CD8-positive, alpha-beta memory T cell (primary cell): ENCODE measurements at places on chromosomes 1 and 21. TPM values are rescaled to one million over a fixed set of nuclear protein-coding genes. Genes with fewer than 3 reads are reported as not detected.
A peak's percentile ranks its signal among the peaks of the same experiment; 100 is the strongest.

DNA sequence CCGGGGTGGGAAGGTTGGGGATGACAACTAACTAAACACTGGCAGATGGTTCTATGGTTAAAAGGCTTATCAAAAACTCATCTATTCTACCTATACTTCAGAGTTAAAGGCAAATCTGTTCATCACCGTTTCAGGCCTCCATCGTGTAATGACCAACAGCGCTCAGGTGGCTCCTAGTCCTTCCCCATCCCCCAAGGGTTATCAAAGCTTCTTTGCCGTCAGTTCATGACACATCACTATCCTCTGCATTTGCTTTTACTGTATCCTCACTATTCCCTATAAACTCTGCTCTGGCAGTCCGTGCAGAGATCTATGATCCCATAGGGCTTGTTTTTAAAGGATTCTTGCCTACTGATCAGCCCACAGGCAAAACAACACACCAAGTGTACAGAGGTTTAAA lies 8.2 kb downstream of the HMGN1 start:
- H3K4me1 ChIP-seq = peaks cover 4% of the 10 kb centered on the region
- H3K27me3 ChIP-seq = no peaks in the 10 kb centered on the region
- H3K27ac ChIP-seq = no peak overlapping the region
- H3K36me3 ChIP-seq = peaks cover 9% of the 10 kb centered on the region
- DNase-seq = no peak
- no peak overlapping the region for H3K4me3 ChIP-seq

GRCh38 chr1:160811147-160811546 lies 15.2 kb downstream of the LY9 start:
- H3K4me1 ChIP-seq = peaks cover 28% of the 10 kb centered on the region
- peaks cover 54% of the 10 kb centered on the region for H3K36me3 ChIP-seq
- no peak overlapping the region for H3K4me3 ChIP-seq
- no peaks in the 10 kb centered on the region for H3K27me3 ChIP-seq
- H3K27ac ChIP-seq = no peak overlapping the region

- peaks cover 15% of the 10 kb centered on the region for H3K36me3 ChIP-seq
- peaks cover 22% of the 10 kb centered on the region for H3K4me1 ChIP-seq
- no peak for DNase-seq
- H3K27me3 ChIP-seq = no peaks in the 10 kb centered on the region
- peak overlapping the region; percentile 81 for H3K27ac ChIP-seq
- peak overlapping the region; percentile 92 for H3K4me3 ChIP-seq
Measured at GRCh38 chr1:42658877-42659337, 684 bp downstream of the PPIH start.

DNA sequence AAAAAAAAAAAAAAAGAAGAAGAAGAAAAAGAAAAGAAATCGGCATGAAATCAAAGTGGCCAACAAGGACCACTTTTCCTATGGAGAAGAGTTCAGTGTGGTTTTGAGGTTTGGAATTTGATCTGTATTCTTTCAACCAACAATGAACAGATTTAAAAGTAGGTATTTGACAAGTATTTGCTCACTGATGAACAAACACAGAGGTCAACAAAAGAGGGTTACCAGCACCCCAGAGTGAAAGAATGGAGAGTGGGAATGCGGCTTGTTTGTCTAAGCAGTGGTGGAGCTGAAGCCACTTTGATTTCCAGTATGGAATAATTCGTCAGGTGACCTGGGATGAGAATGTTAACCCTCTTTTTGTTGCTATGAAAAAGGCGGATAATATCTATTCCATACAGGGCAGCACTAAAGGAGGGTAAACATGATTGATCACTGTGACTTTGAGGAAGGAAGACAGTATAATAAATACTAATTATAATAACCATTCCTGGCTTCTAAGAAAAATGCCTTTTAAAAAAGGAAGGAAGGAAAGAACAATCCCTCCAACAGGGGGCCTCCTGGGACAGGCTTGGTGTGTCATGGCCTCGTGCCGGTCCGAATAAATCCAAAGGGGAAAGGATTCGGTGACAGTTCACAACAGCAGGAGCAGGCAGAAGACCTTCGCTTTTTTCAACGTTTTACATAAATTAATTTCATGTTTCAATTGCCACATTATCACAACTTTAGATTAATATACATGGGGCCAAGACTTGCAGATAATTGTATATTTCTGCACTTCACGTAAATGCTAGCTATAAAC lies 37.2 kb upstream of the SIM2 start:
- H3K27ac ChIP-seq = no peak overlapping the region
- no peaks in the 10 kb centered on the region for H3K4me1 ChIP-seq
- no peak overlapping the region for H3K4me3 ChIP-seq
- no peaks in the 10 kb centered on the region for H3K36me3 ChIP-seq

The HSD3B1 gene
- total RNA-seq = not detected

The ATP5PF gene
- total RNA-seq = 197 TPM

DNA sequence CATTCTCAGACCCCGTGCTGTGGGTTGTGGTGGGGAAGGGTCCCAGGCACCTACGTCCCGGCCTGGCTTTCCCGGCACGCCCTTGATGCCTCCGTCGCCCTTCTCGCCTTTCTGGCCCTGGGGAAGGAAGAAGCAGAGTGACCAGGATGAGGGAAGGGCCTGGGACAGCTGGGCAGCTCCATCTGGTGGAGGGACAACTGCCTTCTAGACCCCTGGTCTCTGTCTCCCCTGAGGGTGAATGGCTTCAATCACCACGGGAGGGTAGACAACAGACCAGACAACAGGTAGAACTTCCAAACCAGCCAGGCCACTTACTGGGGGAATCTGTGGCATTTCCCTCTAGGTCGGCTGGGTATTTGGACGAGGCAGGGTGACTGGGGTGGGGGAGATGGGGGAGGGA lies 11.9 kb downstream of the COL16A1 start:
- no peaks in the 10 kb centered on the region for H3K36me3 ChIP-seq
- H3K27me3 ChIP-seq = no peaks in the 10 kb centered on the region
- no peak overlapping the region for H3K4me3 ChIP-seq
- H3K4me1 ChIP-seq = no peaks in the 10 kb centered on the region
- no peak for DNase-seq
